ENCODE measurements at places on chromosomes 7 and 10. TPM values are rescaled to one million over a fixed set of nuclear protein-coding genes. Genes with fewer than 3 reads are reported as not detected.
A peak's percentile ranks its signal among the peaks of the same experiment; 100 is the strongest.

MNX1 gene
- polyA plus RNA-seq = not detected

AGAP5 gene
- polyA plus RNA-seq = 2.8 TPM

- peak; percentile 95 for DNase-seq
These were observed at the start of the genes TUBGCP2 and ZNF511 for GRCh38 chr10:133308421-133309099. Gene TUBGCP2, minus strand, starts transcription at chr10:133308872. Its CDS starts 5,931 bp downstream, at chr10:133302941. Gene ZNF511, plus strand, starts transcription at chr10:133308914. Its CDS starts 30 bp downstream, at chr10:133308944.

GRCh38 chr7:5218564-5219360 is 28.7 kb downstream of the WIPI2 start:
- peak; percentile 42 for DNase-seq

LRRC18 gene
- polyA plus RNA-seq = not detected

DNA sequence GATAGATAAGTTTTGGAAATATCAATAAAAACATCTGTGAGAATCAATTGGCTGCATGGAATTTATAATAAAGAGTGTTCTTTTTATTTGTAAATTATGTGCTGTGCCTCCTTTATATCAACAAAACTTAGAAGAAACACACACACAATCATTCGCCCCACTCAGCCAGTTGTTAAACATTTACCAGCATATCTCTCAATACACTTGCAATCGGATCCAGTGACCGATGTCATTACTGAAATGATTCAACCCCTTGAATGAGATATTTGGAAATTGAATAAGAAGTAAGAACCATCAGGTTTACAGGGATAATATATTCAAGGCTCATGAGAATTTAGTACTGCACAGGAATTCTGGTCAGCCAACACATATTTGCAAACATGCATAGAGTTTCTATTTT is 35.6 kb downstream of the TAF3 start:
- DNase-seq = no peak

- DNase-seq = no peak
These were observed 35.3 kb upstream of the CYTH3 start for GRCh38 chr7:6307762-6308161.

DNA sequence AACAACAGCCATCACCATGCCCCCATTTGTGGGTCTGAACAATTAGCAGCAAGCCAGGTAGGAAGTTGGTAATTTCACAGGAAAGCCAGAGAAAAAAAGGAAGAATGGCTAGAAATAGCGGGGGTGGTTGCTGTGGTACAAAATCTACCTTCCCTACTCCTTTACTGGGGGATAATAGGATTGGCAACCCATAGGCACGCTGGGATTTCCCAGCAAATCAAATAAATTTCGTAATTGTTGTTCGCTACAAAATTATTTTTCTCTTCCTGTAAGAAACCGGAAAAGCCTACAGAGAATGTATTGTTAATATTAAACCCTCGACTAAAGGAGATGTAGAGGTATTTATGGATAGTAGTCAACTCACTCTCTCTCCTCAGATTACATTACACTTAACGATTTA is 123.9 kb downstream of the DOCK4 start:
- DNase-seq = no peak

- no peak for DNase-seq
These were observed 2.0 kb downstream of the CLEC5A start for GRCh38 chr7:141944811-141945210.

SFRP4 gene
- polyA plus RNA-seq = 2.2 TPM

CALCR gene
- 0.02 TPM for polyA plus RNA-seq

CHCHD2 gene
- polyA plus RNA-seq = 522 TPM

DNA sequence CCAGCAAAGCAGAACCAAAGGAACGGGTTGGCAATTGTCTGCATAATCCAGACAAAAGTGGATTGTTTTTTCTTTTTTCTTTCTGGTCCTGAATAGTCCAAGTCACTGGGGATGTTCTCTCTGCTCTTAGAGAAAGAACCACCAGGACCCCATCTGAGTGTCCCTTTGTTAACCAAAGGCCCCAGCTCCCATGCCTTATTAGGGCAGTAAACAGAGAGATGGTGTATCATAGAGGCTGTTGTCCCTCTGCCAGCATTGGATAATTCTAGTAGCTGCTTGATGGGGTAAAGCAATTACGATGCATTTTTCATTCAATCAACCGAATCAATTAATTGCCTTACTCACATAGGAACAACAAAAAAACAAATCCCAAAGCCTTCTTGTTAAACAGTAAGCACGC is 213.0 kb downstream of the BUB3 start:
- no peak for DNase-seq

FAM25A gene
- not detected for polyA plus RNA-seq

GRCh38 chr10:110535958-110536891 is 31.3 kb upstream of the SMC3 start:
- no peak for DNase-seq

GRCh38 chr10:83542774-83543411 is 596.4 kb upstream of the GHITM start:
- no peak for DNase-seq

STK31 gene
- polyA plus RNA-seq = 0.09 TPM

- DNase-seq = no peak
These were observed 66.9 kb downstream of the GATA3 start for GRCh38 chr10:8121201-8121890.

- DNase-seq = no peak
These were observed 251.0 kb upstream of the TAC1 start for GRCh38 chr7:97480772-97481390.

EVX1 gene
- polyA plus RNA-seq = 0.05 TPM

DNA sequence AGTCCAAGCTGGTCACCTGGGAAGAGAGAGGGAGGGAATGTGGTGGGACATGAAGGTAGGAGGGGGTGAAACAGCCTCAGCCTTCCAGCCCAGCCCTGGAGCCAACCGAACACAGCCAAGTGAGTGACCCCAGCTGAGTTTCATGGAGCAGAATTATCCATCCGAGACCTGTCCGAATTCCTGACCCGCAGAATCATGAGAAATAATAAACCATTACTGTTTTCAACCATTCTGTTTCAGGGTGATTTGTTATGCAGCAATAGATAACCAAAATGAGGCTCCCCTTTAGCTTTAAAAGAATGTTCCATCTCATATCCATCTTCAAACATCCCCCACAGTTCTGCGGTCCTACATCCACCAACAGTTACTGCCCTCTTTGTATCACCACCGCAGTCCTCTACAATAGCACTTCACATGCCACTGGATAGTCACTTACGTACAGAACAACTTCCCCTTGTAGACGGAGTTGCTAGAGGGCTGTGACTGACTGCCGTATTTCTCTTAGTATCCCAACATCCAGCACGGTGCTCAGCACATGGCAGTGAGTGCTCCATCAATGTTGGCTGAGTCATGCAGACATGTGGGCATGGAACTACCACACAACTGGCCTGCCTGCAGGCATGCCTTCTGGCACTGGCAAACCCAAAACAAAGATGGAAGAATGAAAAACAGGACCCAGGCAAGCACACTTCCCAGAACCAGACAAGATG is 18.5 kb downstream of the KIAA1549 start:
- no peak for DNase-seq

DNA sequence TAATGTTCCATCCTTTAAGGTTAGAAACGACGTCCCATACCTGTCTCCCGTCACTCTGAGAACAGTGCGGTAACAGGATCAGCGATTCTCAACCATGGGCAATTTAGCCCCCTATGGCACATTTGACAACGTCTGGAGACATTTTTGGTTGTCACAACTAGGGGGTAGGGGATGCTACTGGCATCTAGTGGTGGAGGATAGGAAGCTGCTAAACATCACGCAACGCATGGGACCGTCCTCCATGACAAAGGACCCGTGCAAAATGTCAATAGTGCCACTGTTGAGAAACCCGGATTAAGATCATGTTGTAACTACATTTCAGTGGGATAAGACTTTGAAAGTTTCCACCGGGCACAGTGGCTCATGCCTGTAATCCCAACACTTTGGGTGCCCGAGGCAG is 5.0 kb upstream of the PAXIP1 start:
- DNase-seq = no peak

DNA sequence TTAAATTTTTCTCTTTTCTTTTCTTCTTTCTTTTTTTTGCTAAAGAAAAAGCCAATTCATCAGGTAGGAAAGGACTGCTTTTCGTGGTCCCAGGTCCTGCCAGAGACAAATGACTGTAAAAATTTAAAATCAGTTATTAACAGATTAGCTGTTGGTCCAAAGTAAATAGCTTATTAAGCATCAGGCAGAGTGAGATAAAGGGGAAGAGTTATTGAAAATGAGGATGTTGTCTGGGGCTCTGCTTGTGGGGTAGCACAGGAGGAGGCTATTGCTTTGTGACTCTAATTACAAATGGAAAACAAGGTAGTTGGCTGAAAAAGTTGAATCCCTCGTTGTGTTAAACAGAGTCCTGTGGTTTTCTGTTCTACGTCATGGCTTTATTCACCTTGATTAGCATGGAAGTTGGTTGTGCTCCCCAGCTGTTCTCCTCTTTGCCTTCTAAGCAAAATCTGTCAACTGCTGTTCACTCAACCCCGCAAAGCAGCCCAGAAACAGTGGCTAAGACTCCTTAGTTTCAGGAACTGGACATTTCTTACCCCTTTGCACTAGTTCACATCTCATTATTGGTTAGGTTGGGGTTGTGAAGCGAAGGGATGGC is 128.9 kb downstream of the SNX10 start:
- no peak for DNase-seq

- DNase-seq = no peak
These were observed 170.2 kb upstream of the ZMIZ1 start for GRCh38 chr10:78898341-78899097.

DNA sequence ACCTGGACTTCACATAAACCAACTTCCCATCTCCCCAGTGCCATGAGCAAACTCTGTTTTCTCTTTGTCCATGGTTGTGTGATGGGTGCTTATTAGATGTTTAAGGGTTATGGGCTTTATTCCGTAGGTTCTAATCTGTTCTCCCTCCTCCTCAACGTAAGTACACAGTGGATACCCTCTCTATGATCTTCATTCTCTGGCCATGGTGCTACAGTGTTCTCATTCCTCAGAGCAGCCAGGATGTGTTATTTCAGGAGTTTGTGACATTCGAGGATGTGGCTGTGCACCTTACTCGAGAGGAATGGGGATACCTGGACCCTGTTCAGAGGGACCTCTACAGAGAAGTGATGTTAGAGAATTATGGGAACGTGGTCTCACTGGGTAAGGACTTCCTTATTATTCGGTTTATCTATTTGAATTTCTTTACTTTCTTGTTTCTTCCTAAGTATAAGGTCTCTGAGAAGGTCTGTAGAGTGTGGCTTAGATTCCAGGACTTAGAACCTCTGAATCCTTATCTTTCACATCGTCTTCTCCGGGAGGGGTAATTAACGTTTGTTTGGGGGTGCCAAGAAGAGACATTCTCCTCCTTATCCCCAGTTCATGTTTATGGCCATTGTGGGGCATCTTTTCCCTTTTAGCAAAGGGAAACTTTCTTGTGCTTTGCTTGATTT is 3.8 kb downstream of the ZNF655 start:
- DNase-seq = no peak

- no peak for DNase-seq
These were observed 279.1 kb downstream of the BMPER start for GRCh38 chr7:34184466-34184865.

DNA sequence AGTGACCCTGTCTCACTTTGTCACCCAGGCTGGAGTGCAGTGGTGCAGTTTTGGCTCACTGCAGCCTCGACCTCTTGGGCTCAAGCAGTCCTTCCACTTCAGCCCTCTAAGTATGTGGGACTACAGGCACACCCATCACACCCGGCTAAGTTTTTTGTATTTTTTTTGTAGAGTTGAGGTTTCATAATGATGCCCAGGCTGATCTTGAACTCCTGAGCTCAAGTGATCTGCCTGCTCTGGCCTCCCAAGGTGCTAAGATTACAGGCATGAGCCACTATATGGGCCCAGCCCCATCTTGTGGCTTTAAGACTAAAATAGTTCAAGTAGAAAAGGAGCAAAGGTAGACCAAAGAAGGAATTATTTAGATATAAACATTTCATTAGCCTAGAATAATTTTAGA is 65.5 kb downstream of the MLLT10 start:
- no peak for DNase-seq

DNA sequence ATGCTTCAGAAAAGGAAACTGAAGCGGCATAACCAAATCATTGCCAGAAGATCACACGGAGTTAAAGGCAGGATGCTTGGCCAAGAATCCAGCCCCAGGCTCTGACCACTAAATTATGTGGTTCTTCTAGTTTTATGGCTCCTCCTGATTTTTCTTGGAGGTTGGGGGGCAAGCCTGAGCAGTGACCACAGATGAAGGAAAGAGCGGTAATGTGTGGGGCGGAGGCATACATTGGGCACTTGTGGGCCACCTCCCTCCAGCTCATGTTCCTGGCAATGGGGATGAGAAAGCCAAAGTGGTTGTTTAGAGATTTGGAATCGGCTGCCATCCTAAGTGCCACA is 3.2 kb downstream of the TRPV6 start:
- DNase-seq = no peak

- DNase-seq = no peak
These were observed 849 bp downstream of the LRRN3 start for GRCh38 chr7:111091593-111092358.

DNA sequence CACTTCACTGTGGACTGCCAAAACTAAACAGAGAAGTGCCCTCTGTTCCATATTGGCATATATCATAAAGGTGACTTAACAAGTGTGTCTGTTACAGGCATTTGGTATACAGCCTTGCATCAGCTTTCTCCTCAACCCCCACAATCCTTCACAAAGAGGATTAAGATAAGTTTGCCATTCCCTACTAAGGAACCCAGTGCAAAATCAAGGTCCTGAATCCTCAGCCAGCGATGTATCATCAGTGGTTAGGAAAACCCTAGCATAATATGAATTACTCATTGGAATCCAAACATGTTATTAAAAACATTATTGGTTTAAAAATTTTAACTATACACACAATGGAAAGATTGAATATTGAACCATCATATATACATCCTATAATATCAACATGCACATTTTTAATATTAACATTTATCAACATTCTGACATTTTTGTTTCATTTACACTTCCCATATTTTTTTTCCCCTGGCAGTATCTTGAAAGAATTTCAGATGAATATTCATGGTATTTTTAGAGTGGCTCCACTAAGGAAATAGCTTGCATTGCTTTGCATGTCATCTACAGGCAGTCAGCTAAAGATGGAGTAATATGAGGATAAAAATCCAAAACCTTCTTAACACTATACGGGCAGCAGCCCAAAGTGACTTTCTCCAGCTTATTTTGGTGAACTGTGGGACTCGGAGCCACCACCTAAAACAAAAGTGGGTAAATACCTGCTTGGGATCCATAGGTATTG is 215.6 kb upstream of the CHRM2 start:
- DNase-seq = no peak

DNA sequence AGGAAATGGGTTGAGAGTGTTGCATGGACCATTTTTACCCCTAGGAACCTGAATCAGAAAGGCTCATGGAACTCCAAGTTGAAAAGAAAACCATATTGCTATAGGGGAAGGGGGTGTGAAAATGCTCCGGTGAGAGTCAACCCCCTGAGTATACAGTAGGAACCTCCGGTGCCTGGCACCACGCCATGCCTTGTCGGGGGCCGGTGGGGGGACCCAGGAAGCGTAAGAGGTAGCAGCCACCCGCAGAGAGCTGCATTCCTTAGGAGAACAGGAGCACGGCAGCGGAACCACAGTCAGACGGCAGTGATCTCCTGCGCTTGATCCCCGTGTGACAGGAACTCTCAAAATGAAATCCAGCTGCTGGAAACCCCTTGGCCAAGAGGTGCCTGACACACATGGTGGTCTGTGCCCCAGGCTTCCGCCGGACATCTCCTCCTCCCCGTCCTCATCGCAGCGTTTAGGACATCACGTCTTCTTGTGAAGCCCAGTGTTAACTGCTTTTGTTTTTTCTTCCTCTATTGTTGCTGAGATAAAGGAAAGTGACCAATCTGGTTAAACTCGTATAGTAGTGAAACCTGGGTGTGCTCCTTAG is 186.8 kb downstream of the CELF2 start:
- DNase-seq = peak; percentile 57
